GM13977 (cell line): ENCODE measurements at places on chromosomes 6 and 20.

- DNase-seq, result no peak
Observed at GRCh38 chr20:40233406-40233805, 455.6 kb downstream of the MAFB start.

DNA sequence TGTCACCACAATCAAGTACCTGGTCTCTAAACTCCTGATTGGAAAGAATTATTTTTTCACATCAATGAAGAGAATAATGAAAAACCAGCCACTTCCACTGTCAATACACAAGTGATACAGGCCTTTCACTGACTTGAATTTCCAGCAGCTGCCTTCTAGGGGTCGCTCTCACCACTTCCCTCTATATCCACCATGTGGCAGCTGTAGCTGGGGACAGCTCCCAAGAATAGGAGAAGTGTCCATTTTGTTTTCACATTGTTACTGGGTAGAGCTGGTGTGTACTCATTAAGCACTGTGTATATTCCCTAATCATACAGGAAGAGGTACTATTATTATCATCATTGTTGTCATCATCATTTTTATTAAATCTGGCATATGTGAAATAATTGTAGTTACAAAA lies 438.4 kb upstream of the SPTLC3 start:
- no peak for DNase-seq

GRCh38 chr6:37738216-37738615 lies 40.5 kb upstream of the MDGA1 start:
- DNase-seq, result no peak

DNA sequence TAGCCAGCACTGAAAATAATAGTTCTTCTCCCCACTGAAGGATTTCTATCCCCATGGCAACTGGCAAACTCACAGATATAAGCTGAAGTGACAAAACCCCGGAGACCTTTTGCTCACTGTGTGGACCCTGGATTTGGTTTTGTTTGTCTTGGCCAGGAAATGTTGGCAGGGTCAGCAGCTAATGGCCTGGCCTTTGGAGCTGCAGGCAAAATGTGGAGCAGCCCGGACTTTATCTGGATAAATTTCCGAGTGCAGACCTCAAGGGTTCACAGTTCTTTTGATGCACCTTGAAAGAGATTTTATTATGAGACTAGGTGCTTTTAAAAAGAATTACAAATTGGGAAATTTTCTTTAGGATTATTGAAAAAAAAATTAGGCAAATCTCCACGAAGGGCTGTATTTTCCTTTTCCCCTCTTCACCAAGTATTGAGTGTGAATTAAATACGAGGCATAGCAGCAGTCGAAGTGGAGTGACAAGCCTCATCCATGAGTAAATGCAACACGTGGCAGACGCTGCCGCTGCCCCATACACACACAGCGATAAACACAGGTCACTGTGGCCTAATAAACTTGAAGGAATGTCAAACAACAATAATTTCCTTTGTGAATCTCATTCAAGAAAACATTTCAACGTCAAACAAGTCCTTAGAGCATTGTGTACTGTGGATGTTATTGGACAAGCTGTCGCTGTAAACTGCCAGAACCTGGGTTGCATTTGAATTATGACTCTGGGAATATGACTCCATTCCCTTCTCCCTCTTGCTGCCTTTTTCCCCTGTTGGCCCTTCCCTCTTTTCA lies 35.1 kb upstream of the CCN6 start:
- DNase-seq, result no peak

- no peak for DNase-seq
Observed at GRCh38 chr6:158991017-158991723, 8.8 kb downstream of the RSPH3 start.
